ENCODE measurements at places on chromosomes 11 and 22.

GRCh38 chr11:75024068-75024449 lies 35.3 kb downstream of the NEU3 start:
- DNase-seq, result no peak

GRCh38 chr11:102469196-102469821 lies 16.7 kb upstream of the TMEM123 start:
- DNase-seq, result peak; percentile 60

DNA sequence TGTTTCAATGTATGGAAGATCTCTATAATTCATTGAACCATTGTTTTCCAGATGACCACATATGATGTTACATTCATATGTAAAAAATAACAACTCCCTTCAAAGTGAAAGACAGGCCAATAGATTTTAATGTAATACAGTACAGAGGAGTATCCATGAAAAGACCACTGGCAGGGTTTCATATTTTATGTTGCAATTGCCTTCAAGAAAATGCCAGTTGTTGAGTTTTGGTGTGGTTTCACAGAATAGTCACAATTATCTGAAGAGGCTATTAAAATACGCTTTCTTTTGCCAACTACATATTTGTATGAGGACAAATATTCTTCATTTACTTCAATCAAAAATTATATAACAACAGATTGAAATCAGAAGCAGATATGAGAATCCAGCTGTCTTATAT lies 14.3 kb downstream of the AMOTL1 start:
- DNase-seq, result no peak

GRCh38 chr22:19576460-19577421 lies 52.5 kb upstream of the CLDN5 start:
- peak; percentile 46 for DNase-seq

DNA sequence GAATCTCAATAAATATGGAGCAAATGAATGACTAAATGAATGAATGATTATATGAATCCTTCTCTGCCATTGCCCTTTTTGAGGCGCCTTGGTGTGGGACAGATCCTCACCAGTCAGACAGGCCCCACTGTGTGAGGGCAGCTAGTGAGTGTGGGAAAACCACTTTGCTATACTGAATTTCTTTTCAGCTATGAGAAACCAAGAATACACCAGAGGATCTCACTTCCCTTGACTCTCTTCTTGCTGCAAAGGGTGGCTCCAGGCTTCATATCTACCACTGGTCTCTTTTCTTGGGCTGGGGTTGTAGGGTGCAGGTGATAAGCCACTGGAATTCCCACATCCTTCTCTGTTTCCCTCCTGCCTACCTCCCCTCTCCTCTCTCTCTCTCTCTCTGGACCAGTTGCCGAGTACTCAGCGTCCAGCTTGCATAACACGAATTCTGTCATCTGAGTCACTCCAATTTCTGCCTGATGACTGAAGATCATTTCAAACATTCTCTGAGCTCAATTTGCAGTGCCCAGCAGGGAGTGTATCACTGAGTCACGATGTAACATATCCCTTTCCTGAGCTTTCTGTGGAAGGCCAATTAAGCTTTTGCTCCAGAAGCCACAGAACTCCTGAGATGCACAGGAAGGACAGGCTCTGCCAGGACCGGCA lies 304.3 kb upstream of the NCAM1 start:
- DNase-seq, result peak; percentile 70

DNA sequence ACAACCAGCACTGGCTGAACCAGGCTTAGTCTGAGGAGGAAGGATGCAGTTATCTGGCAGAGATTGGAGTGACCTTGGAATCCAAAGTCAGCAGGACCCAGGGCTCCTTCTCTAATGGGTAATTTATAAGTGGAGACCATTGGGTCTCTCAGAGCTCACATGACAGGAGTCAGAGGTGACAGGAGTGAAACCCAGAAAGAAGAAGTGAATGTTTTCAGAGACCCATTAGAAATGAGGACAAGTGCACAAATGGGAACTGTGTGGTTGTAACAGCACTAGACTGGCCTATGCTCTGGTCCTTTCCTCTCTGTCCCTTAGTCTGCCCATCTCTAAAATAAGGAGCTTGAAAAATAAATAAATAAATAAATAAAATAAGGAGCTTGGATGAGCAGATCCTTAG lies 107.4 kb downstream of the SERGEF start:
- DNase-seq, result no peak

GRCh38 chr11:125784678-125785077 lies 3.2 kb upstream of the PATE3 start:
- no peak for DNase-seq

GRCh38 chr11:1650918-1651262 lies 21.3 kb downstream of the KRTAP5-5 start:
- DNase-seq, result no peak

DNA sequence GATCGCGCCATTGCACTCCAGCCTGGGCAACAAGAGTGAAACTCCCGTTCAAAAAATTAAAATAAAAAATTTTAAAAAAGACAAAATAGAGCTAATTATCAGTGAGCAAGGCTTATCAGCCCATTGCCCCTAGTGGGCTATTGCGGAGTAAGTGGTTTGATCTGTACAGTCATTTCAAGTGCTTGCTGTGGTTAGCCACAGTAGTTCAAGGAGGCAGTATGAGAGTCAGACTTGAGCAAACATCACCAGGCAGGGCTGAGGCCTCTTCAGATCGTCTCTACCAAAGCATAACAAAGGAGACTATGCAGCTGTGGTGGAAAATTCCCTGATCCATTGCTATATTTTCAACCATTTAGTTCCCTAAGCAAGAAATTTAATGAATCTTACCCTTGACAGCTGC lies 4.3 kb upstream of the SBF2 start:
- DNase-seq, result peak; percentile 81

GRCh38 chr11:68031144-68031464 lies 623 bp downstream of the NDUFS8 start:
- peak; percentile 35 for DNase-seq

GRCh38 chr11:107951155-107951554 lies 22.9 kb downstream of the RAB39A start:
- DNase-seq, result peak; percentile 74

DNA sequence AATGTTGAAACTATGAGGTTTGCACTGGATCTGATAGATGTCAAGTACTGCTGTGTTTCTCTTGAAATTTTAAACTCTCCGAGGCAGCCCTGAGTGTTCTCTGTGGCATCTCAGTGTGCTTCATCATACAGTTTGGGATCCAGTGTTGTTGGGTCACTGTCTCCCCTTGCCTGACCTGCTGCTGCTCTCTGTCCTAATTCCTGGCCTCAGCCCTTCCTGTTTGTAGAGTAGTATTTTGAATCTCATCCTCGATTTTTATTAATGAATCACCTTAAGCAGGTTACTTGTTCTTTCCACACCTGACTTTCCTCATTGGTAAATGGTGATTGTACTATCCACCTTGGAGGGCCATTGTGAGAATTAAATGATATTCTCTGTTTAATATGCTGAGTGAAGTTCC lies 70.7 kb upstream of the PAX6 start:
- DNase-seq, result no peak

GRCh38 chr11:111559800-111560464 lies 19.4 kb downstream of the LAYN start:
- no peak for DNase-seq

GRCh38 chr22:38957808-38958650 lies 620 bp downstream of the APOBEC3A start:
- DNase-seq, result no peak

DNA sequence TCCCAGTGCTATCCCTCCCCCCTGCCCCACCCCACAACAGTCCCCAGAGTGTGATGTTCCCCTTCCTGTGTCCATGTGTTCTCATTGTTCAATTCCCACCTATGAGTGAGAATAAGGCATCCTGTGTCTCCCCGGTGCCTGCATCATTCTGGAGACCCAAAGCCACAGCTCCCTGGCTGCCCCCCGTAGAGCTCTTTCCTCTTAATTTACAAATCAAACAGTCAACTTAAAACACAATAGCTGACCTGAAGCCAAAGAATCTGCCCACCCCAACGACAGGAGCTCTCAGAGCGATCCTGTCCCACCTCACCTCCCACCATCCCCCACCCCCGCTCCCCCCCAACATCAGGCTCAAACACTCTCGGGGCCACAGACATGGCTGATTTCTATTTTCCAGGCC lies 558.3 kb downstream of the BRD1 start:
- DNase-seq, result no peak

DNA sequence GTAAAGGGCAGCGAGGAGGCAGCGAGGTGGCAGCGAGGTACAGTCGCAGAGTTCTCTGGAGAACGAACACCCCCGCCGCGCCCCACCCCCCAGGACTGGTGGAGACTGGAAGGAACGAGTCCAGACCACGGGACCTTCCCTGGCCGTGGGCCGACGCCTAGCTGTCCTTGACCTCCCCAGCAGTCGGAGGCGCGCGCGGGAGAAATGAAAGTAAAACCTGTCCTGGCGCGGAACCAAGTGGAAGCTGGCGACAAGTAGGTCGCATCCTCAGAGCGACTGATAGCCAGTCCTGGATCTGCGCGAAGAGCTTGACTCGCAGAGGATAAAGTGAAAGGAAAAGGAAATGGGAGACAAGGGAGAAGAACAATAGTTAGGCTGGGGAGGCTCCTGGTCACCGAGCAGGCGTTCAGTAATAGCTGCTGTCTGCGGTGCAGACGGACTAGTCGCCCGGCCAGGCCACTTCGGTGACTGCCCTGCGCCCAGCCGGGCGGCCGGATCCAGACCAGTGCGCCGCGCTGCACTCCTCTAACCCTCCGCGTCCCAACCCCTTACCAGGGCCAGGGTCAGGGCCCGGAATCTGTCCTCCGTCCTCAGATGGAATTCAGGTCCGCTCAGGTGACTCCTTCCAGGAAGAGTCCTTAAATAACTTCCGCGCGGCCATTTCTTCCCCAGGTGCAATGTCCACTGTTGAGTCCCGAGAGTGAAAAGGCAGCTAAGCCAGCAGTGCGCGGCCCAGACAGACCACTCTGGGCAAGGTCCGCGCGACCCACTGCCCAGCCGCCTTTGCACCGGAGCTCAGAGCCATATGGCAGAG lies 1.9 kb upstream of the ADM start:
- DNase-seq, result peak; percentile 76

DNA sequence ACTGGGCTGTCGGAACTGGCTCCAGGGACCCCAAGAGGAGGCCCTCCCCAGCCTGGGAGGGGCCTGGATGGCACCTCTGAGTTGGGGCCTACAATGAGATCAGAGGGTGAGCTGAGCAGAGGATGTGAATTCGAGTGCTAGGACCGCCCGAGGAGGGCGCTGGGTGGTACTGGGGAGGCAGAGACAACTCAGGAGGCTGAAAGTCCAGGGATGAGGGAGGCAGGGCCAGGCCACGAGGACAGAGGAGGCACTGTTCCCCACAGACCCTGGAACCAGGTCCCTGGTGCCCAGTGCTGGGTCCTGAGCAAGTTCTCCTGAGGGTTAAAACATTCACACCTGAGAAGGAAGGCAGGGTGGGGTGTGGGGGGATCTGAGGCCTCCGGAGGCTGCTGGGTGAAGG lies 218.0 kb downstream of the CTTN start:
- no peak for DNase-seq

GRCh38 chr11:68436985-68437926 lies 23.3 kb upstream of the PPP6R3 start:
- peak; percentile 50 for DNase-seq

DNA sequence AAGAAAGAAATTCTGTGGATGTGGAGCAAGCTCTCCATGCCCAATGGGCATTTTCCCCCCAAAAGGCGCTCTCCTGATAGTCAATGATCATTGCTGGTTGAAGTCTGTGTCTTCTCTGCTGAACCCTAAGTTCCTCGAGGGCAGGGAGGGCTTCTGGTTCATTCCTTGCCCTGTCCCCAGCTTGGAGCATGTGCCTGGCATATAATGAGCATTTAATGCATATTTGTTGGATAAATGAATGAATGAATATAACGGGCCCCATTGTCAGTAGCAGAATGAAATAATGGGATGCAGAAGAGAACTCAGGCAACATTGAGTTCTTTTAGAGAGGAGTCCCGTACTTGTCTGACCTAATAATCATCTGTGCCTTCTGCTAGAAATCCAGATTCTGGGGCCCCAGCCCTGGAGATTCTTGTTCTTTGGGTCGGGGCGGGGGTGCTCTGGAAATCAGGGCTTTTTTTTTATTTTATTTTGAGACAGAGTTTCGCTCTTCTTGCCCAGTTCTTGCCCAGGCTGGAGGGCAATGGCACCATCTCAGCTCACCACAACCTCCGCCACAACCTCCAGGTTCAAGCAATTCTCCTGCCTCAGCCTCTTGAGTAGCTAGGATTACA lies 64.4 kb downstream of the CD82 start:
- DNase-seq, result no peak

All from astrocyte of the hippocampus (primary cell).